Activated naive CD8-positive, alpha-beta T cell treated with anti-CD3 and anti-CD28 coated beads, Interleukin-2, amount 50 U/mL, for 24 hours (primary cell): ENCODE measurements at places on chromosomes 5 and 9.

GRCh38 chr5:80190960-80191359, 64.9 kb downstream of the SERINC5 start:
- H3K27ac ChIP-seq, result peak overlapping the region; percentile 94
- no peaks in the 10 kb centered on the region for H3K27me3 ChIP-seq
- H3K36me3 ChIP-seq, result peaks cover 3% of the 10 kb centered on the region
- no peak for DNase-seq

DNA sequence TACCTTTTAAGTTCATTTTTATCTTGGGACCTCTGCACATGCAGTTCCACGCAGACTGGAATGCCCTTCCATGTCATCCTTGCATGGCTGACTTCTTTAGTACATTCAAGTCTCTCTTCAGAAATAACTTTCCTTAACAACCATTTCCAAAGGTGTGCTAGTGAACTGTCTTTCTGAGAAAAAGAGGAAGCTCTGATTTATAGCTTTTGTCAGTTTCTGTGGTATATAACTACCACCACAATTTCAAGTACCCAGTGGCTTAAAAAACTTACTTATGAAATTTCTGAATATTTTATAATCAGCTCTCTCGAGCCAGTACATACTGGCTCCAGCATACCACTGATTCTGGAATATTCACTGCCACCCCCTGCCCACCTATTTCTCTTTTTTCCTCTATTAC, 1613.8 kb downstream of the MAT2B start:
- H3K4me1 ChIP-seq, result no peaks in the 10 kb centered on the region
- no peaks in the 10 kb centered on the region for H3K27me3 ChIP-seq
- no peak overlapping the region for H3K27ac ChIP-seq
- no peak for DNase-seq

DNA sequence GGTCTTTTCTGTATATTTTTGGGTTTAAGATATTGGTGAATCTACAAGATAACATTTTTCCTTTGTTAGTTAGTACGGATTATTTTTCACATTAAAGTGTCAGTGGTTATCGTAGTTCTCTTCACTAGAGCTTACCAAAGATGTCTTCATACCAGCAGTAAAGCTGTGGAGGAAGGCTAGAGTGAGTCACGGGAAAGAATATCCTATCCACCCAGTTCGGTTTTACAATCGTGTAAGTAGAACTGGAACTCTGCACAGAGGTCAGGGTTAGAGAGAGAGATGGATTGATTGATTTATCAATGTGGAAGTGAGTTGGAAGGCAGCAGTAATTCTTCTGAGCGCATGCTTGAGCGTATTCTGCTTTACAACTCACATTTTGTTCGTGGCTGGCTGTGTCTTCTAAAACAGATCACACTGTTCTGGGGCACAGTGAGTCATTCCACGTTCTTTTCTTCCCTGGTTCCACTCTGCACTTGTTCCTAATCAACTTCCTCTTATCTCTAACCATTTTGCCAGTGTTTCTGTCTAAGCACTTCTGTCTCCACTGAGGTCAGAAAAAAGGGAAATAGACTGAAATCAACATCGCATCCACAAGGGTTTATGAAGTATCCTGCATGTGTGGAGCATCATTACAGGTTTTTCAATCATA, 86.5 kb upstream of the ARRDC3 start:
- H3K36me3 ChIP-seq, result no peaks in the 10 kb centered on the region
- H3K27ac ChIP-seq, result no peak overlapping the region
- peaks cover 16% of the 10 kb centered on the region for H3K4me1 ChIP-seq
- no peak for DNase-seq

DNA sequence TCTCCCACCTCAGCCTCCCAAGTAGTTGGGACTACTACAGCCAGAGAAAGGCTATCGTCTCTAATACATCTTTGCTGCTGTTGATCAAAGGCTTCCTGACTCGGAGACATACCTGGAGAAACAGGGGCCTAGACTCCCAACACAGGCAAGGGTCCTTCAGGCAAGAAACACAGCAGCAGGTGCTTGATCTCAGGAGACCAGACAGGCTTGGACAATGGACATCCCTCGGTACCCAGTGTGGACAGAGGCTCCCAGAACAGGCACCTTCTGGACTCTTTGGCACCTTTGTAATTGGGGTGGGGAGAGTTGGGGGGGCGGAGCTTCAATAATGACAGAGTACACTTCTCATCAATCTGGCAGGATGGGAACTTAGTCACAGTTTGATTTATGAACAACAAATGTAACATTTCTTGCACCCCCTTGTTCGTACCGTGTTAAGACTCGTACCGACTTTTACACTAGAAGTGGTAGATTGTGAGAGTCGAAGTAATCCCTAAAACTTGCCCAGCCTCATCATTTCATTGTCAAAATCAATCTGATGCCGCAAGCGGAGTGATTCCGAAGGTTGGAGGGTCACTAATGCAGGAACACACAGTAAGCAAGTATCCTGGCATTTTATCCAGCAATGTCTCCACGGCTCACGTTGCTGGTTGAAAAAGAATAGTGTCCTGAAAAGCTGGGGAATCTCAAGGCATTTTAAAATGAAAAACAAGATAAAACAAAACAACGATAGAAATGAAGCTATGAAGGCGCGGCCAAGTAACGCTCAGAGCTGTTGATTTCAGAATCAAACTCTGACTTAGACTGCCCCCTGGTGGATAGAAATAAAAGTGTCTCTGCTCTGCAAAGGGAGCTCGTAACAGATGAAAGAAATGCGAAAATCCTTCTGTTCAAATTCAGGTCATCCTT, 46.4 kb upstream of the STK32A start:
- no peak overlapping the region for H3K4me3 ChIP-seq
- peak; percentile 42 for DNase-seq
- H3K27me3 ChIP-seq, result peaks cover 15% of the 10 kb centered on the region
- H3K36me3 ChIP-seq, result no peaks in the 10 kb centered on the region
- no peak overlapping the region for H3K27ac ChIP-seq
- peaks cover 2% of the 10 kb centered on the region for H3K4me1 ChIP-seq

DNA sequence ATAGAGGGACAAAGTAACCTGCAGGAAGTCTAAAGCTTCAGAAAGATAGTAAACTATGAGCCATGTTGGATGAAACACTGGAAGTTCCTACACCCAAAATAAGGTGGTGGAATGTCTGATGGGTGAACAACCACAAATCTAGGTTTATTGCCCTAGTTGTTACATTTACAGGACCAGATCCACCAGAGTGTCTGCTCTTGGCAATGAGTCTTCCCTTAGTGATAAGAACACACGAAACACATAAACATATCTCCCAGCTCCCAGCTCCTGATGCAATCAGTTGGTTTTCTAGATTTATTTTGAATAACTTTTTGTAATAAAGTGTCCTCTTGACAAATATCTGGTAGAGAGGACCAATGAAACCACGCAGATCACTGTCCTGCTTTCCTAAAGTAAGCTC, 329.7 kb upstream of the WWC1 start:
- no peak overlapping the region for H3K27ac ChIP-seq
- no peak for DNase-seq
- no peaks in the 10 kb centered on the region for H3K4me1 ChIP-seq
- H3K36me3 ChIP-seq, result no peaks in the 10 kb centered on the region
- H3K4me3 ChIP-seq, result no peak overlapping the region
- no peaks in the 10 kb centered on the region for H3K27me3 ChIP-seq

DNA sequence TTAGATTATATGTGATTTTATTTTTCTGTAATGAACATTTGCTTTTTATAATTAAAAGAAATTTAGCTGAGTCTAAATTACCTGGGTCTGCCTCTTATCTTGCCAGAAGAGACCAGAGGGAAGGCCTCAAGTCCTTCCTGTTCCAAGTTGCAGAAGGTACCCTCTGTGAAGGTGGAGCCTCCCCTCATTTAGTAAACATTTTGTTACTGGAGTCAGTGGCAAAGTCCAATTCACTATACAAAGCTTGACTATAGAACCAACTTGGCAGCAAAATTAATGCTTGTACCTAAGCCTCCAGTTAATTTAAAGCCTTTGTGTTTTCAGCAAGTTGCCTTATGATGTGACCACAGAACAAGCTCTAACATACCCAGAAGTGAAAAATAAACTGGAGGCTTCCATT, 42.8 kb upstream of the F2R start:
- no peak overlapping the region for H3K27ac ChIP-seq
- H3K27me3 ChIP-seq, result no peaks in the 10 kb centered on the region

DNA sequence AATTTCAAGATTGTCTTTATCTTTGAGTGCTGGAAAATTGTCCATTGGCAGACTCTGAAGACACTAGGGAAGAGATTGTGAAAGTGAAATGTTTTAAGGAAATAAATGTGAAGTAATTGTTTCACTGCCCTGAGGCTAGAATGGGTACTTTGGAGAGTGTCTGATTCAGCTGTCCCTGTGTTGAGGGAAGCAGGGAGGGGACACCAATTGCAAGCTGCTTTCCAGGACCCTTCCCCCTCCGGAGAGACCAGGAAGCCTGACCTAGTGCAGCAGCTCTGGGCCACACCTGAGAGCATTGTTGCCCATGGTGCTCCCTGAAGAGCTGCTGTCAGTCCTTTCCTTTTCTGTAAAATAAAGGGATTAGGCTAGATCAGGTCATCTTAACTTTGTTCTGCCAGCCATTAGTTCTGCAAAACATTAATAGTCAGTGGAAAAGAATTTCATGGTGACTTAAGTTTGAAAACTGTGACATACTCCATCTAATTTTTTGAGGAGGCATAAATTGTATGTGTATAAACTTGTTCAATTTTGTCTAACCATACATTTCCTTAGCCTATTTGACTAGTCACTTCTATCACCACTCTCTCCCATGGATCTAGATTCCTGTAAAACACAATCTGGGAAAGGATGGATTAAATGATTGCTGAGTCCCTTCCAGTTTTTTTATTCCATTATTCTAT, 18.8 kb downstream of the MAP1B start:
- H3K4me3 ChIP-seq, result no peak overlapping the region
- no peaks in the 10 kb centered on the region for H3K4me1 ChIP-seq
- H3K27me3 ChIP-seq, result peaks cover 52% of the 10 kb centered on the region
- no peak overlapping the region for H3K27ac ChIP-seq
- H3K36me3 ChIP-seq, result no peaks in the 10 kb centered on the region

DNA sequence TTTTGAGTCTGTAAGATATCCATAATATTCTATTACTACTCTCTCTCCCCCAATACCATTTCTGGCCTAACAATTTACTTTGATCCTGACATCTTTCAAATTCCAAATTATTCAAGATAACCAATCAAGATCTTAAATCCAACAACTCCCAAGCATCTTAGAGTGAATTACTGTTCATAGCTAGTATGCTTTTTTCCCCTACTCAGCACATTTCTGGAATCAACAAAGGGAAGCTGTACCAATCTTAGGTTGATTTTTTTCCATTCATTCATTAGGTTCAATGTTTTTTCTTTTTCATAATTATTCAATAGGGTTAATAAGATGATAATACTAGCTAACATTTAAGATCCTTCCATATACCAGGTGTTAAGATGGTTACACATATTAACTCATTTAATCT, 50.3 kb upstream of the MTMR12 start:
- peaks cover under 1% of the 10 kb centered on the region for H3K4me1 ChIP-seq
- no peak overlapping the region for H3K4me3 ChIP-seq
- peaks cover 30% of the 10 kb centered on the region for H3K36me3 ChIP-seq
- no peaks in the 10 kb centered on the region for H3K27me3 ChIP-seq
- H3K27ac ChIP-seq, result no peak overlapping the region
